ENCODE measurements at places on chromosomes 4 and X.

DNA sequence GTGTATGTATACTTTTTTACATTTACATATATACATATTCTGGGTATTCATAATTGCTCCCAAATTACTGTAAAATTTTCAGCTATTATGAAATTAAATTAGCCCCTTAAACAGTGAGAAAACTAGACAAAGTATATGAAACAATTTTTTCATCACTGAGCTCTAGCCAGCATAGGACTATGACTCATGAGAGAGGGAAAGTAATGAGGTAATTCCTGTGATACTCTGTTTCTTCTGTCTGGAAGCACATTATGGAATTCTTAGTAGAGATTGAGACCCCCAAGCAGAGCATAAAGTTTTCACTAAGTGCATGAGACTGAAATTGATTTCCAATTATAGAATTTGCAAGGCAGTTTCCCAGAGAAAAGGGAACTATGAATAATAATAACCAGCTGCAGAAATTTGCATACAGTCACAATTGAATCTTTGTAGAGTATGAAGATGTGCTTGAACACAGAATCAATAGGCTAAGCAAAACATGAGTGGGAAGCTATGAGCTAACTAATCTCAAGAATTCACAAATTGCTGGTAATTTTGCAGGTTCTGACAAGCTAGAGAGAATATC lies 779.3 kb downstream of the ARAP2 start:
- DNase-seq, result no peak

- no peak for DNase-seq
Observed at GRCh38 chr4:36285784-36286480, 4.5 kb downstream of the DTHD1 start.

GRCh38 chr4:66804979-66805378 lies 740.3 kb downstream of the CENPC start:
- no peak for DNase-seq

DNA sequence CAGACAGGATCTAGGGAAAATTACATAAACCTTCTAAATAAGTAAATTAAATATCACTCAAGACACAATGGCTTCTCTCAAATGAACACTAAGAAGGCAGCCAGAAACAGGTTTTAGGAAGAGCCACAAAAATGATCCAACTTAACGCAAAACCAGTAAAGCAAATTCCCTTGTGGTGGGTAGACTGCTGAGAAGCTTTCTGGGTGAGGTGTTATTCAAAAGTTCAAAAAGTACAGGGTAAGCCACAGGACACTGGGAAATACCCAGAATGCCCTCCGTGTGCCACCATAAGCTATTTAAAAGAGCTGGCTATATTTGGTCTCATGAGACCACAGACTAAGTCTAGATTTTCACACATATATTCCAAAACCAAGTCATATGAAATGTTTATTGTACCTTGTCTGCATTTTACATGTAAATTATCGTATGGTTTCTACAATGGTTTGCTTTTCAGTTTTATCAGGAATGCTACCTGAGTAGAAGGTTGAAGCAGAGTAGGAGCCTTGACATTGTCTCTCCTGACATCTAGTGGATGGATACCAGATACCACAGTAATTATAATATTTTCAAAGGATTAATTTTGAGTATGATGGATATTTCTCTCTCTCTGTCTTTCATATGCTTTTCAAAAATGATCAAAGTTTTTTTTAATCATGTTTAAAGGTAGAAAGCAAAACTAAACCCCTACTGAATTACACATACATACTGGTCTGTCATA lies 109.3 kb upstream of the KLHL13 start:
- no peak for DNase-seq

DNA sequence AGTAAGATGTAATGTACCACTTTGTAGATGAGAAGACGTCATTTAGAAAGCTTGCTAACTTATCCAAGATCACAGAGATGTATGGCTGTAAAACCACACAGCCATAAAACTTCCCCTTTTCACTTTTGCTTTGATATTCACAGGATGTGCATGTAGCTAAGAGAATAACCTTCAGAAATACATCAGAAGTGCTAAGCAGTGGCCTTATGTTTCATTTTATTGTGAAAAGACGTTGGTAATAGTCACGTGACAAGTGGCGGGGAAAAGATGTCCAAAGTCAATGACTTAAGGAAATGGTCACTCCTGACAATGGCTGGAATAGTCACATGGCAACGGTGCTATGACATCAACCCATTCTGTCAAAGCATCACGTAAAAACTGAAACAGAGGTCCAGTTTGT lies 12.9 kb upstream of the WDR17 start:
- DNase-seq, result no peak

DNA sequence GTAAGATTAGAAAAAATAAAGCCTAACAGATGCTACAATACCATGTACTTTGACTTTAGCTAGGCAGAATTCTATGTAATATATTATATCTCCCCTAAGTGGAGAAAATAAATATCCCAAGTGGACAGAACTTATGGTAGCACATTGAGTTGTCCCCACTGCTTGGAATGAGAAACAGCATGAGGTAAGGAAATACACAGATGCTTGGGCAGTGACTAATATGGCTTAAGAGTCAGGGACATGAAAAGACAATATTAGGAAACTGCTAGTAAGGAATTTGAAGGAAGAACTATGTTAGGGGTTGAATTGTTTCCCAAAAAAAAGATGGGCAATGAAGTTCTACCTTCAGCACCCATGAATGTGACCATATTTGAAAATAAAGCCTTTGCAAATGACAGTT lies 2265.1 kb downstream of the PCDH7 start:
- no peak for DNase-seq

DNA sequence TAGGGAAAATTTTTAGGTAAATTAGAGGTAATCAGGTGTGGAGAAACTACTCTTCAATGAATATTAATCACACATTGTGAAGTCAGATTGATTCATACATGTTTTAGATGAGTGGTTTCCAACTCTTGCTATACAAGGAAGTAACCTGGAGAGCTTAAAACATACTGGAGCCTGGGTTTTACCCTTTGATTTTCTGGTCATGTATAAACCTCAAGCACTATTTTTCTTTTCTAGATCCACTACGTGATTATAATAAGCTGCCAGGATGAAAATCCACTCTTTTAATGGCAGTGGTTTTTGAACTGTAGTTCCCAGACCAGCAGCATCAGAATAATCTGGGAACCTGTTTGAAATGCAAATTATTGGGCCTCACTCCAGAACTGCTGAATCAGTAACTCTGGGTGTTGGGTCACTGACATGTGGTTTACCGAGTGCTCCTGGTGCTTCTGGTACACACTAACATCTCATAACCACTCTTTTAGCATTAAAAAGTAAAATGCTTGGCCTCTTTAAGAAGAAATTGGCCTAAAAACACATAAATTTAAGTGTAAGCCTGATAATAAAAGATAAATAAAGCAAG lies 63.4 kb downstream of the DCAF12L1 start:
- DNase-seq, result no peak

- no peak for DNase-seq
Observed at GRCh38 chr4:63528256-63528991, 880.8 kb downstream of the TECRL start.

- DNase-seq, result peak; percentile 68
Observed at GRCh38 chr4:27215220-27215826, 354.7 kb downstream of the STIM2 start.

DNA sequence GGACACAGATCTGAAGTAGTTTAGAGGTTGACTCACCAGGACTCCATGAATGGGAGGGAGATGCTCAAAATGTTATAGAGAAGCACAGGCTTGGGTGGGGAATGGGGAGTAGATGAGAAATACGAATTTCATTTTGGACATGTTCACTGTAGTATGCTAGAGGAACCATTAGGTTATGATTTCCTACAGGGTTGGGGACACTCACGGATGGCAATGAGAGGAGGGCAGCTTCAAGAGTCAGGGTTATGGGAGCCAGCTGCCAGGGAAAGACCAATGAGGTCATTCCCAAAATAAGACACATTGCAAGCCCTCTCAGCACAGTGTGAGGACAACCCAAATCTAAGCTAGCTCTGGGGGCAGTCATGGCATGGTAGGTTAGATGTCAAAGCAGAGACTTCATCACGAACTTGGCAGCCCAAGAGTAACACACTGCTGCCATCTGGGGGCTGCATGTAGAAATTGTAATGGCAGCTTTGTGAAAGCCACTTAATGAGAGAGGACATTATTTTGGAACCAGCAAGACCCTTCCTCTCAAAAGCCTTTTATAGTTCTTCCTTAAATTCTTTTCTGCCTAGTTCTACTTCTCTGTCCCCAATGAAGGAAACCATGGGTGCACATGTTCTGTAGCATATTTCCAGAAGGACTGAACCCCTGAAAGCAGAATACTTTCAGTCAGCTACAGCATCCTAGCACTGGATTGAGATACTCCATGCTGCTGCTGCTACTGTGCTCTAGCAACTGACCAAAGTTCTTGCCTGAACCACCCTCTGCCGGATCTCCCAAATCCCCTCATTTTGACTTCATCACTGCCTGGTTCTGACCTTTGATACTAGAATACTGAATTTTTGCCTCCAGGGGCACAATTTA lies 16.2 kb upstream of the ZCCHC12 start:
- DNase-seq, result no peak

- no peak for DNase-seq
Observed at GRCh38 chrX:106698693-106699092, 27.8 kb upstream of the RNF128 start.

DNA sequence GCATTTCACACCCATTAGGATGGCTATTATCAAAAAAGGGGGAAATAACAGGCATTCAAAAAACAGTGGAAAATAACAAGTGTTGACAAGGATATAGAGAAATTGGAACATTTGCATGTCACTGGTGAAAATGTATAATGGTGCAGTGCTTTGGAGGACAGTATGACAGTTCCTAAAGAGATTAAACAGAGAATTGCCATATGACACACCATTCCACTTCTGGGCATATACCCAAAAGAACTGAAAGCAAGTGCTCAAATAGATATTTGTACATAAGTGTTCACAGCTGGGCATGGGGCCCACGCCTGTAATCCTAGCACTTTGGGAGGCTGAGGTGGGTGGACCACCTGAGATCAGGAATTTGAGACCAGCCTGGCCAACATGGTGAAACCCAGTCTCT lies 348.1 kb downstream of the NR3C2 start:
- DNase-seq, result no peak

GRCh38 chr4:82652062-82652461 lies 90.3 kb upstream of the TMEM150C start:
- no peak for DNase-seq

GRCh38 chr4:140869446-140869845 lies 113.3 kb upstream of the TBC1D9 start:
- no peak for DNase-seq

- DNase-seq, result no peak
Observed at GRCh38 chr4:160864253-160864652, 1299.5 kb downstream of the FSTL5 start.

- DNase-seq, result no peak
Observed at GRCh38 chrX:153644356-153645125, 2.5 kb upstream of the DUSP9 start.

- DNase-seq, result no peak
Observed at GRCh38 chr4:185529413-185529812, 5.9 kb downstream of the PDLIM3 start.

DNA sequence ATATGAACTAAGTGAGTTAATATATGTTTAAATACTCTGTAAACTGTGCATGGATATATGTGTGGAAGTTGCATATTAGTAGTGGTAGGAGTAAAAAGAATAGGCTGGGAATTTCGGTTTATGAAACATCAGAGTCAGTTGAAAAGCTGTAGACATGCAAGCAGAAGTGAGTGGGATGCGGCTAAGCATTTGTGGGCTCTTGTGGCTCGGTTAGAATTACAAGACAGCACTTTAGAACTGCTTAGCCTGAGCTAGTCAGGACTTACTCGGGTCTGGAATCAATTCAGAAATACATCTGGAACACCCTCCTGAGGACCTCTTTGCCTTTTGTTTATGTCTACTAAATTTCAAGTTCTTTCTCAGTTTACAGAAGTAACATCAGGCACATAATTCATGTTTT lies 93.6 kb downstream of the AFF2 start:
- DNase-seq, result no peak

- no peak for DNase-seq
Observed at GRCh38 chr4:113355550-113356371, 306.3 kb downstream of the ANK2 start.

DNA sequence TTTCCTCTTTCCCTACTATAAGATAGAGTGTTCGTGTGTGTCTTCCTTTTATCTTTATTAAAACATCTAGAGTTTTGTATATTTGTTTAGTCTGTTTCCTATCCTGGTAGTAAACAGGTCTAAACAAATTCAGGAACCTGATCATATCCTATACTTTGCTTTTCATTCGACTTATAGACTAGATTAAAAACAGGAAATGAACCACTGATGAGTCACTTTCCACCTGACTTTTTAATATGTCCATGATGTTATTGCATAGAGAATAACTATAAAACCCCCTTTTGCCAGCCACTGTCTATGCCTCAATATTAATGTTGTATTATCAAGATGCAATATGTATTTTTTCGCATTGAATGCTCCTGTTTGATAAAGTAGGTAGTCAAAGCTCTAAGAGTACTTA lies 1794.0 kb downstream of the STIM2 start:
- no peak for DNase-seq

DNA sequence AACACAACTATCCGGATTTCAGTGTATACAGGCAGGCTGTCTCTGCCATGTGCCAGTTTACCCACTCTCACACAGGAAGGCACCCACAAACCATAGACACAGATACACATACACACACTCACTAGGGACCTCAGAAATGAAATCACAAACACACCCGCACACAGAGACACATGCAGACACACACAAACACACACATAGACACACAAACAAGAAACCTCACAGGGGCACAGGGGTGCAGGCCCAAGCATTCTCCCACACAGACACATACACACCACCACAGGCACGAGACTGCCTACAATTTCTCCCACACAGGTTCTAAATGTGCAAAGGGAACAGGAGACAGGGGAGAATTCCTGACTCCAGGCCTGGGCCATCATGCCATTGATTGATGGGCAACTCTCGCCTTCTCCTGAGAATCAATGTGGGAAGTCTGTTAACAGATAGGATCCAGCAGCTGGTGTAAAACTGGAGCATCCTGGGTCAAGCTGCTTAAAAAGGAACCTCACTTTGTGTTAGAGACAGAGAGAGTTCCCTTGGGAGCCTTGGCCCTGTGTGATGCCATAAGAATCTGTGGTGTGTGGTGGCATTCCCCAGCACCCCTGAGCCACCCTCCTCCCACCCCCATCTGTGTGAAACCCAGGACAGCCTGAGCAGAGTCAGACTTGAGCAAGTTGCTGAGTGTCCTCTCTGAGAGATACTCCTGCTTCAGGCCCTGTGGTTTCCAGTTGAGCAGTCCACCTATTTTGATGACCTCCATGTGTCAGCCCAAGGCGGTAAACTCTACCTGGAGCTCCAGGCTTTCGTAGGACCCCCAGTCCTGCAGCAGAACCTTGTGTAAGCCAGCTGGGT lies 33.9 kb downstream of the NBDY start:
- no peak for DNase-seq

- no peak for DNase-seq
Observed at GRCh38 chr4:146311238-146311970, 97.1 kb downstream of the REELD1 start.

GRCh38 chrX:55056820-55057674 lies 17.8 kb upstream of the PAGE2B start:
- no peak for DNase-seq

DNA sequence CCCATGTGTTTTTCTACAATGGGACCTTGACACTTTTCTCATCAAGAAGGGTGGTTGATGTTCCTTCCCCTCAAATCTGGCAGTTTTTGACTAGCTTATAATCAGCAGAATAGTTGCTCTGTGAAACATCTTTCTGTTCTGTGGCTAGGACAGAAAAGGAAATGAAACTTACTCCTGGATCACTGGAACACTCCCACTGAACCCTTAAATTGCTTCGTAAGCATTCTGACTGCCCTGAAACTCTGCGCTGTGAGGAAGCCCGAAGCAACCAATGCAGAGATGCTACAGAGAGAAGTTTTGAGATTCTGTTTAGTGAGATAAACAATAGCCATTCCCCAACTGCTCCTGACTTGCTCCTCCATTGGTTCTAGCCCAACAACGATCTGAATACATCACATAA lies 602.2 kb downstream of the CENPC start:
- DNase-seq, result no peak

All from ascending aorta (tissue), 2 donors.